T-helper 22 cell (primary cell): ENCODE measurements at places on chromosomes 5 and 9.

DNA sequence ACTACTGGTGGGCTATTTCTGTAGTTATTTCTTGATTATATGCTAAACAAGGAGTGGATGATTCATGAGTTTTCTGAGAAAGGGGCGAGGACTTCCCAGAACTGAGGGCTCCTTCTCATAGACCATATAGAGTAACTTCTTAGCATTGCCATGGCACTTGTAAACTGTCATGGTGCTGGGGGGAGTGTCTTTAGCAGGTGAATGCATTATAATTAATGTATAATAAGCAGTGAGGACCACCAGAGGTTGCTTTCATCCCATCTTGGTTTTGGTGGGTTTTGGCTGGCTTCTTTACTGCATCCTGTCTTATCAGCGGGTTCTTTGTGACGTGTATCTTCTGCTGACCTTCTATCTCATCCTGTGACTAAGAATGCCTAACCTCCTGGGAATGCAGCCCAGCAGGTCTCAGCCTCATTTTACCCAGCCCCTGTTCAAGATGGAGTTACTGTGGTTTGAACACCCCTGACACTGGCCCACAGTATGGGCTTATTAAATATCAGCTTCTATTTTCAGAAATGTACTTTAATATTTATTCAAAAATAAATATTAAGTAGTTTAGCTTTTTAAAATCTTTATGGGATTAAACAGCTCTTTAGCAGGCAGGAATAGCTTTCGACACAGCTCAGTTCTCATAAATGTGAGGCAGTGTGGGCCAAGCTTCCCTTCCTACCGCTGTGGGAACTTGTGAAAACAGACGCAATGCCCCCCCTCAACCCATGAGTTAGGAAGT is 44.4 kb downstream of the GALNT12 start:
- DNase-seq = no peak

DNA sequence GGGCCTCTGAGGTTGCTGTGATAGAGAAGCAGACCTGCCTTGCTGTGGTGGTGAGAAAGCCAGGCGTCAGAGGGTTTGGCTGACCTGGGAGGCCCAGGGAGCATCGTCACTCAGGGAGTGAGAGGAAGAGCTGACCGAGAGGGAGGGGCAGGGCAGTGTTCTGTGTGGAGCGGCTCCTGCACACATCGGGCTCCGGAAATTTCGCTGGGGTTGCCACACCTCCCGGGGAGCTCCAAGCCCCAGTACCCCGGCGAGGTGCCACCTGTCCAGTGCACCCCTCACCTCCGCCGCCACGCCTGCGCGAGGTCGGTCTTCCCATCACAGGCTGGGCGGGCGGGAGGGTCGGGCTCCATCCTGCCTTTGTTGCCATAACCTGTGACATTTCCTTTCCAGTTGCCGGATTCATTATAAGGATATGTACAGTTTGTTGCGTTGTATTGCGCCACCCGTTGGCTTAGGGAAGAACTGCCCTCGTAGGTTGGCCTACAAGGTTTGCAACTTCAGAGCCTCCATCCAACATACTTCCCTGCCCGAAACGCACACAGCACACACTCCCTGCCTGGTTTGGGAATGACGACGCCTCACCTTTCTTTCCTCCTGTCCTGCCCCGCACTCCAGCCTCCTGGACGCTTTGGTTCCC is 223.2 kb downstream of the CACNA1B start:
- DNase-seq = no peak

DNA sequence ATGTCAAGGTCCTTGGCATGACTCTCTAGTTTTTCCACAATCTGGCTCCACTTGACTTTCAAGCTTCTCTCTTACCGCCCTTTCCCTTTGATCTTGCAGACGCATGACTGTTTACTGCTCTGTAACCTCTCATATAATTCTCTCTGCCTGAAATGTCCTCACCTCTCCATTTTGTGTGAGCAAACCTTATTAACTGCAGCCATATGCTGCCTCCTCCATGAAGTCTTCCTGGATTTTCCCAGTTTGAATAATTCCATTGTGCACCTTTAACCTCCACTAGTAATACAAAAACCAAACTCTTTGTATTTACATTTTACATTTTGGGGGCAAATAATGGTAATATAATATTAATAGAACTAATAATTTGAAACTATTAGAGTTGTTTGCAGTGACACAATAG is 9.5 kb upstream of the C9orf72 start:
- no peak for DNase-seq

DNA sequence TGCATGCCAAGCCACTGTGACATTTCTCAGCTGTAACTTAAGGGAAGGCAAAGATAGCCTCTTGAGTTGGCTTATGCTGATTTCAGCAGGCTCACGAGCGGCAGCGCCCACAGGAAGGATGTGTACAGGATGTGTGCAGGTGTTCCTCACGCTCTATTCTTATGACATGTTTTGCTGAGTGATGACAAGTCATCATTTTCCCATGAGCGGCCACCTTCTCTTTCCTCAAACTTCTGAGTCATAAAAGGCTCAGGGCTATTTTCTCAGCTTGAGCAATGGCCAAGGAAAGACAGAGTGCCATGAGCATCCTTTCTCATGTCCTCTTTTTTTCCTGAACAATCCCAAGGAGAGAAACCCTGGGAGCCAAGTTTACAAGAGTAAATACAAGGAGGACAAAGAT is 365.9 kb downstream of the PLK2 start:
- DNase-seq = no peak

- no peak for DNase-seq
Measured at GRCh38 chr9:112403614-112404201, 23.8 kb downstream of the HSDL2 start.

DNA sequence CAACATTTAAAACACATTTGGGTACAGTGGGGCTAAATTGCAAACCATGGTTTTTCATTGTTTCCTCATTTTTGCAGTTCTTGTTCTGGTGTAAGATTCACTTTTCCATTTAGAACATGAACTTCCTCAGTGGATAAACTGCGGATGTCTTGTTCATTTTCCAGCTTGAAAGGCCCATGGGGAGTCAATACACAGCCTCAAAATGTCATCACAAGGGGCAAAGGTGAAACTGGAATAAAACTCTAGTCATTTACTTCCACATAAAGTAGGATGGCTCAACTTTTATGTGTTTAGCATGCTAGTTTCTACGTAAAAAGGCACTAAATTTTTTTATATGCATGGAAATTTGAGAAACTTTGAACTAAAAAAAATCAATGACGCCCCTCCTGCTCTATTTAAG is 718.8 kb downstream of the TLR4 start:
- DNase-seq = no peak

DNA sequence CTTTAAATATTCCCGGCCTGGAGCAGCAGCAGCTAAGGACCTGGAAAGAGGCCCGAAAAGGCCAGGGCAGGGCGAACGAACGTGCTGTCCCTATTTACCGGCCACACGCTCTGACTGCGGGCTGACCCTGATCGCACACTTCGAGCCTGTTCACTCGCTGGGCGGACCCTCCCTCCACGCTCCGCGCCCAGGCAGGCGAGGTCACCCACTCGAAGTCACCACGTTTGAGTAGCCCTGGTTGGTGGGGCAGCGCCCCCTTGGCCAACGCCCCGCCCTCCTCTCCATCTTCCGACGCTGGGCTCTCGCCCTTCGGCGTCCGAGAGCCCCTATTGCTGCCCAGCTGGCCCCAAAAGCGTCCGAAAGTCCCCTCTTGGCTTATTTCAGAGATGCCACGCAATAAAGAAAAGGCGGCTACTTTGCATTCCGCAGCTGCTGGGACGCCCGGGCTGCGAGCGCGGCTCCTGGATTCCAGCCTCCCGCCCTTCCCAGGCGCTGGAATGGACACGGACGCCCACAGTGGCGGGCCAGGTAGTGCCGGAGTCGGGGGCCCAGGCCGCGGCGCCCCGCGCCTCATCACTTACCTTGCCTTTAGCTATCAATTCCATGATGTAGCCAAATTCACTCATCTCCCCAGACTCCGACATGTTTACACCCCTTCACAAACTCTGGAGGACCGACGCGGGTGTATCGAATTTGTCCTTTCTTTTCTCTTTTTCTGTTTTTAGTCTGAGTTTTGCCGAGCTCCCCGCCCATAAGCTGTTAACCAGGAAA is 9.9 kb upstream of the TRIM36 start:
- no peak for DNase-seq

DNA sequence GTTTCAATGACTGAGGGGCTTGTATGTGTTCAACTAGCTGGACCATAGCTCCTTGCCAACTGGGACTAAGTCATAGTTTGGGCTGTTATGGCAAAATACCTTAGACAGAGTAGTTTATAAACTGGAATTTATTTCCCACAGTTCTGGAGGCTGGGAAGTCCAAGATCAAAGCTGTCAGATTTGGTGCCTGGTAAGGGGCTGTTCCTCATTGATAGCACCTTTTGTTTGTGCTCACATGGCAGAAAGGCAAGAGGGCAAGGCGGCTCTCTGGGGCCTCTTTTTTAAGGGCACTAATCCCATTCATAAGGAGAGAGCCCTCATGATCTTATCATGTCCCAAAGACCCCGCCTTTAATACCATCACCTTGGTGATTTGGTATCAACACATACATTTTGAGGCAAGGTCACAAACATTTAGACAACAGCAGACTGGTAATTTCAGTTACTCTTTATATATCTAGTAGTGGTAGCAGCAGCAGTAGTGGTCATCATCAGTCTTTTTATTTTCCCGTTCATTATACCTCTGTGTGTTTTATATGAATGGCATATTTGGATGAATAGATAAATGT is 477.0 kb downstream of the CCDC171 start:
- DNase-seq = no peak

DNA sequence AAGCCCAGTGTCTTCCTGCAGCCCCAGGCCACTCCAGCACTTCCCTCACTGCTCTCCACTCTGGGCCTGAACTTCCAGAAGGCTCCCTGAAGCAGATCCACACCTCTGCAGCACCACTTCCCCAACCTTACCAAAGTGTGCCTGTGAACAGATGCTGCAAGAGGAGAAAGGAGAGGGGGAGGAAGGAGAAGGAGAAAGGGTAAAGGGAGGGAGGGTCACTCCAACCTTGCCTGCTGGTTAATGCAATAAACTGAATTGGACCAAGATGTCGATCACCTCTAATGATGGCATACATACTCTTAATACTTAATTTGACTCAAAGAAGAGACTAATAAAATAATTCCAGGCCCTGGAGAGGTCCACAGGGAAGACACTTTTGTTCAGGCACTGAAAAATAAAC is 77.2 kb upstream of the RAI14 start:
- DNase-seq = no peak

DNA sequence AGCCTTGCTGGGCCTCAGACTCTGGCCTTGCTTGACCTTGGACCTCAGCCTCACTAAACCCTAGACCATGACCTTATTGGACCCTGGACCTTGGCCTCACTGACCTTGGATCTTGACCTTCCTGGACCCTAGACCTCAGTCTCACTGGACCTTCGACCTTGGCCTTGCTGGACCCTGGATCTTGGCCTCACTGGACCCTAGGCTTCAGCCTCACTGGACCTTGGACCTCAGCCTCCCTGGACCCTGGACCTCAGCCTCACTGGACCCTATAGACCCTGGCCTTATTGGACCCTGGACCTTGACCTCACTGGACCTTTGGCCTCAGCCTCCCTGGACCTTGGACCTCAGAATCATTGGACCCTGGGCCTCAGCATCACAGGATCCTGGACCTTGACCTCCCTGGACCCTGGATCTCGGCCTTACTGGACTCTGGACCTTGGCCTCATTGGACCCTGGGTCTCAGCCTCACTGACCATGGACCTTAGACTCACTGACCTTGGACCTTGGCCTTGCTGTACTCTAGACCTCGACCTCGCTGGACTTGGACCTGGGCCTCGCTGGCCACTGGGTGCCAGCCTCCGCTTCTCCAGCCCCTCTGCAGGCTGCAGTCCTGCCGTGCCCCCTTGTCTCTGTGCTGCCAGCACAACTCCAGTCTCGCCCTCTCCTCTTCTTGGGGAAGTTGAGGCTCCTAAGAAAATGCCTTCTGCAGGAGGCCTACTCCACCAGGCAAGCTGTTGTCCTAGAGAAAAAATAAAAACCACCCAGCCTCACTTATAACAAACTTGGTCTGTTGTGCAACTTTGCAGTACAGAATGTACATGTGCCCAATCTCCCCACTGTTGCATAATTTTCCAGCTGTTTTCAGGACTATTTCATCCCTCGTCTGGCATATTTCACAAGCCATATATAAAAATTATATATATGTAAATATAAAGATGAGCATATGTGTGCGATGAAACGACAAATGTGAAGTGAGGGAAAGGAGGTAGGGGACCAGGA is 11.0 kb upstream of the ADAMTS2 start:
- DNase-seq = no peak

GRCh38 chr5:103101079-103101750 is 18.7 kb downstream of the GIN1 start:
- no peak for DNase-seq

DNA sequence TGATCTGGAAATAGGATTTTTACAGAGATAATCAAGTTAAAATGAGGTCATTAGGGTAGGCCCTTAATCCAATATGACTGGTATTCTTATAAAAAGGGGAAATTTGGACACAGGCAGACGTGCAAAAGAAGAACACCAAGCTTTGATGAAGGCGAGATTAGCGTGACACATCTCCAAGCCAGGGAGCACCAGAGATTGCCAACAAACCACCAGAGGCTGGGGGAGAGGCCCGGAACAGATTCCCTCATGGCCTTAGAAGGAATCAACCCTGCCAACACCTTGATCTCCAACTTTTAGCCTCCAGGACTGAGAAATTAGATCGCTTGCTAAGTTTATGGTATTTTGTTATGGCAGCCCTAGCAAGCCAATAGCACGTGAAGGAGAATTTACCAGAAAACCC is 10.8 kb upstream of the ARSI start:
- no peak for DNase-seq

DNA sequence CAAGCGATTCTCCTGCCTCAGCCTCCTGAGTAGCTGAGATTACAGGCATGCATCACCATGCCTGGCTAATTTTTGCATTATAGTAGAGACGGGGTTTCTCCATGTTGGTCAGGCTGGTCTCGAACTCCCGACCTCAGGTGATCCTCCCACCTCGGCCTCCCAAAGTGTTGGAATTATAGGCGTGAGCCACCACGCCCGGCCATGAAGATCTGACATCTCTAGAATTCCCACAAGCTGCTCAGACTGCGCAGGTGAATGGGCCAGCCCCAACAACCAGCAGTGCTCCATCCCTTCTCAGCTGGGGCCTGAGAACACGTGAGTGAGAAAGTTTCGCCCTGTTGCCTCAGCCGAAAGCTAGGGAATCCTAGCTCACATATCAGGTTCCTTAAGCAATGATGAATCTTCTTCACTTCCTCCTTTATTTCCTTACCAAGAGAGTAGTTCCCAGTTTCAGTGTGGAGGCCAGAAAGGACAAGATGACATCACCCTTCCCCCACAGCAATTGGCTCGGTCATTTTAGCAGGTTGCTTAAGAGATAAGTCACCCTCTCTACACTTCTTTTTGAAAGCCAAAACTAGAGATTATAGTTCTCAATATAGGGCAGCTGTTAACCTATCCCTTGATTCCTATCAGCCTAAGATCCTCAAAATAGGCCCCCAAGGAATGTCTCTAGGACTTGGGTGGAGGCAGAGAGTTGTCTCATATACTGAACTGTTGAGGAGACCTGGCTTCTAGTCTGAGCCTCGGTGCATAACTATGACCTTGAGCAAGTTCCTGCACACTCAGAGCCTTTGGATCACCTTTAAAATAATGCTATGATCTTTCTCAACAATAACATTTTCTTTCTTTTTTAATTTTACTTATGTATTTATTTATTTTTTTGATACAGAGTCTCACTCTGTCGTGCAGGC is 23.9 kb upstream of the PPP2CA start:
- no peak for DNase-seq

GRCh38 chr5:102762562-102763227 is 7.6 kb downstream of the PAM start:
- DNase-seq = no peak
